Activated CD8-positive, alpha-beta memory T cell treated with anti-CD3 and anti-CD28 coated beads, Interleukin-2, amount 50 U/mL, for 48 hours (primary cell): ENCODE measurements at places on chromosomes 11 and 22.
A peak's percentile ranks its signal among the peaks of the same experiment; 100 is the strongest.

GRCh38 chr11:7673724-7674434, 579 bp upstream of the CYB5R2 start:
- DNase-seq = peak; percentile 61

GRCh38 chr22:29146091-29146560, 59.6 kb upstream of the EMID1 start:
- peak; percentile 25 for DNase-seq

- no peak for DNase-seq
Observed at GRCh38 chr11:65615950-65616574, 486 bp downstream of the PCNX3 start.

GRCh38 chr11:15229069-15229468, 114.3 kb downstream of the INSC start:
- no peak for DNase-seq

GRCh38 chr22:43343262-43343669, at the start of gene SCUBE1:
SCUBE1 (minus strand) TSS chr22:43343372; CDS start chr22:43343261, 111 bp downstream.
- peak; percentile 76 for DNase-seq

DNA sequence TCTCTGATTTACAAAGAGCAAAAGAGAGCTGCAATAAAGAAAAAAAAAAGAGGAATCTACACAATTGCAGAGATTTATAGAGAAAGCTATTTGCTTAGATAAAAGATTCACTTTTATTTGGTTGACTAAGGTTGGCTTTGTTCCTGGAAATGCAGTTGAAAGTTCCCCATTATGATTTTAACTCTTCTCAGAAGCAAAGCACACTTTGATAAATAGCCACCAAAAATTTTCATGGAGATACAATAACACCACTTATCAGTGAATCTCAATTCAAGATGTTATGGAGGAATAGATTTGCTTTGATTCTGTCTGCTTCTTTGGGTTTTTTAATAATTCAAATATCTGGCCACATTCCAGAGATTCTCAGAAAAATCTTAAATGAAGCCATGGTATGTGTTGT, 88.5 kb upstream of the ANO3 start:
- DNase-seq = no peak

GRCh38 chr11:128726458-128727139, 32.7 kb downstream of the FLI1 start:
- no peak for DNase-seq

DNA sequence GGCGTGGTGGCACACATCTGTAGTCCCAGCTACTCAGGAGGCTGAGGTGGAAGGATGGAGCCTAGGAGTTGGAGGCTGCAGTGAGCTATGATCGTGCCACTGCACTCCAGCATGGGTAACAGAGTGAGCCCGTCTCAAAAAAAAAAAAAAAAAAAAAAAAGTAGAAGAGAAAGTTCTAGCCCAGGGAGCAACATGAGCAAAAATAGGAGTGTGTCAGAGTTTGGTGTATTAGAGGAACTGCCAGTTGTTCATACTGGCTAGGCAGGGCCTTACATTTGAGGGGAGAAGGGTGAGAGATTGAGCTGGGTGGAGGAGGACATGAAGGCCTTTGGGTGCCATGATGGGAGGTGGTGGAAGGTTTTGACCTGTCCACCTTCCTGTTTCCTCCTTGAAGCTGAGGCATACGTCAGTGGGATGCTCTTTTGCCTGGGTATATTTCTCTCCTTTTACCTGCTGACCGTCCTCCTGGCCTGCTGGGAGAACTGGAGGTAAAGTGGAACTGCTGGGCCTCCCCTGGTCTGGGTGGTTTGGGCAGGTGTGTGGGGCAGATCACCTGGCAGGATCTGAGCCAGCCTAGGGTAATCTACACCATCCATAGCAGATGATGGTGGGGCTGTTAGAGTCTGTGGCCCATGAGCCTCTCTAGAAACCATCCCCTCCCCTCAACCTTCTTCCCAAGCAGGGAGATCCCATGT, 7.3 kb downstream of the SIDT2 start:
- DNase-seq = peak; percentile 35

GRCh38 chr11:10625982-10626311, 57.5 kb upstream of the LYVE1 start:
- no peak for DNase-seq

- DNase-seq = no peak
Observed at GRCh38 chr22:17955590-17956379, 68.6 kb downstream of the MICAL3 start.

DNA sequence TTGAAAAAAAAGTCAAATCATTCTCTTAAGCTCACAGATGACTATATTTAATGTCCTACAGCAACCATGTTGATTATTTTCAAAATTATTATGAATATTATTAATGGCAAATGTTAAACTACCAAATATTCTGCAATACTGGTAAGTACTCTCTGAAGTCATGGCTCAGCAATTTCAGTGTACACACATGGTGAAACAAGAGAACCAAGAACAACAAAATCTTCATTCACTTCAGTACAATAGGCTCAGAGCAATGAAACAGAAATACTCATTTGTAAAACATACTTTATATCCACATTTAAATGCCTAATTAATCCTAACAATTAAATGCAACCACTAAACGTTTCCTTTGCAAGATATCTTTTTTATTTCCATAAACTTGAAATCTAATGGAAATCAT, 347.2 kb downstream of the TTC28 start:
- no peak for DNase-seq

DNA sequence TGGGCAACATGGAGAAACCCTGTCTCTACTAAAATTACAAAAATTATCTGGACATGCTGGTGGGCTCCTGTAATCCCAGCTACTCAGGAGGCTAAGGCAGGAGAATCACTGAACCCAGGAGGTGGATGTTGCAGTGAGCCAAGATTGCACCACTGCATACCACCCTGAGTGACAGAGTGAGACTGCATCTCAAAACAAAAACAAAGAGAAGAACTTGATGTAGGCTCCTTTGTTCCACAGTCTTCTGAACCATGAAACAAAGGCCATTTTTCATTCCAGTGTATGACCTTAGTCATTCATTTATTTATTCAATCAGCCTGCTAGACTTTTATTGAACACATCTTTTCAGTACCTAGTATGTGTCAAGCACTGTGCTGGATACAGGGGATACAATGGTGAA, 369.6 kb downstream of the FAT3 start:
- no peak for DNase-seq

GRCh38 chr11:36729825-36730224, 131.8 kb upstream of the RAG2 start:
- DNase-seq = no peak
